ENCODE measurements at places on chromosomes 6 and 20.

DNA sequence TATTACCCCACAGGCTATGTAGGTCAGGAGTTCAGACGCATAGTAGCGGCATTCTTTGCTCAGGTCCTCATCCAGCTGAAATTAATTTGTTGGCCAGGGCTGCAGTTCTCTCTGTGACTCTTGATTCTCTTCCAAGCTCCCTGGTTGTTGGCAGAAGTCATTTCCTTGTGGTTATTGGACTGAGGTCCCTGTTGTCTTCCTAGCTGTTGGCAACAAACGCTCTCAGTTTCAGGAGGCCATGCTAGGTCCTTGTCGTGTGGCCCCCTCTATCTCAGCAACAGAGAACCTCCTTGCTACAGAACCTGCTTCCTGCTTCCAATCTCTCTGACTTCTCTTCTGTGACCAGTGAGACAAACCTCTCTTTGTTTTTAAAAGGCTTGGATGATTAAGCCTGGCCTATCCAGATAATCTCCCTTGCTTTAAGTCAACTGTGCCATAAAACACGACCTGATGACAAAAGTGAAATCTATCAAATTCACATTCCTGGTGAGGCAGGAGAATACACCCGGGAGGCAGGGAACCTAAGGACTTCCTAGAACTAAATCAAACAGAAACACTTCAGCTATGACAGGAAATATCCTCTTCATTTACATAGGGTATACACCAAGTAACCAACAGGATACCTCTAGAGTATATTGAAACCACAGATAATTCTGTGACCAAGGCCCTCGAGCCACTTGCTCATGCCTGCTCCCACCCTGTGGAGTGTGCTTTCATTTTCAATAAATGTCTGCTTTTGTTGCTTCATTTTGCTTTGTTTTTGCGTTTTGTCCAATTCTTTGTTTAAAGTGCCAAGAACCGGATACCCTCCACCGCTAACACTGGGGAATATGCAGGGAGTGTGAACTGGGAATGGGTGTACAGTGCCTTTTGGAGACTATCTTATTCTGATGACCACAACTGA is 196.0 kb downstream of the BTBD3 start:
- DNase-seq = no peak

GRCh38 chr6:132998418-132998817 is 184.0 kb downstream of the RPS12 start:
- no peak for DNase-seq

- DNase-seq = no peak
Measured at GRCh38 chr20:35702824-35703695, 3.9 kb downstream of the ROMO1 start.

DNA sequence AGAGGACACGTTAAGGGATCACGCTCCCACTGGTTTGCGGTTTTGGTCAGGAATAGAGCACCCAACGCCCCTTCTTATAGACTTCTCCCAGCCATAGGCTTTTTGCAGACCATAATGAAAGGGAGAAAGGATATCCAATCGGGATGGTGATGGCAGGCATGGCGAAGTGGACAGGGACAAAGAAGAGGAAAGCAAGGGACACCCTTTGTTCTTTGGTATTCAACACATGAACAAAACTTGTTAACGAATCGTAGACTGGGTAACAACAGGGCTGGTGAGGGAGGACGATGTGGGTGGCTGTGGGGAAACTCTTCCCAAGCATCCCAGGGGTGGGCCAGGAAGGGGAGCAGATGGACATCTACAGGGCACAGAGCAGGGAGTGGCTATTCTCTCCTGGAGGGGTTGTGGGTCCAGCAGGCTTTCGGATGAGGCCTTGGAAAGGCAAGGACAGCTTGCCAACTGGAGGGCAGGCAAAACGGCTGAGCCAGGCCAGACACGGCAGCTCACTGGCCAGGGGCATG is 1.4 kb upstream of the HSP90AB1 start:
- DNase-seq = no peak

DNA sequence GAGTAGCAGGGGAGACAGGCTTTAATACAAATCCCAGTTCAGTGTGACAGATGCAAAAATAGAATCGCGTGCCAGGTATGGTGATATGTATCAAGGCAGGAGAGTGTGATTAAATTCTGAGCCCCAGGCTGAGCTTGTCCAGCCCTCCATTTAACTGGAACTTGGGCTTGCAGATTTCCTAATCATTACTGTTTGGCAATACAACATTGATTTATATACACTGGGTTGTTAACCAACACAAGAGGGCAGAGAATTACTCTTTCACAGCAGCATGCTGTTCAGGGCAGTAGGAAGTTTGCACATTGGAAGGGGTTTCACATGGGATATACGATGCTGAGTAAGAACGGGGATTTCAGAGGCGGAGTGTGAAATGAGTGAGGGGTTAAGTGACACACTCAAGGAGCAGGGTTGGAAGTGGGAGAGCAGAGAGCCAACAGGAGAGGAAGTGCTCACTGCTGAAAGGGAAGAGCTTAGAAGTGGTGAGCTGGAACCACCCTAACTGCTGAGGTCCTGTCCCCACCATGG is 70.8 kb upstream of the ATXN1 start:
- no peak for DNase-seq

GRCh38 chr20:49846206-49846807 is 33.7 kb downstream of the SLC9A8 start:
- DNase-seq = peak; percentile 49

DNA sequence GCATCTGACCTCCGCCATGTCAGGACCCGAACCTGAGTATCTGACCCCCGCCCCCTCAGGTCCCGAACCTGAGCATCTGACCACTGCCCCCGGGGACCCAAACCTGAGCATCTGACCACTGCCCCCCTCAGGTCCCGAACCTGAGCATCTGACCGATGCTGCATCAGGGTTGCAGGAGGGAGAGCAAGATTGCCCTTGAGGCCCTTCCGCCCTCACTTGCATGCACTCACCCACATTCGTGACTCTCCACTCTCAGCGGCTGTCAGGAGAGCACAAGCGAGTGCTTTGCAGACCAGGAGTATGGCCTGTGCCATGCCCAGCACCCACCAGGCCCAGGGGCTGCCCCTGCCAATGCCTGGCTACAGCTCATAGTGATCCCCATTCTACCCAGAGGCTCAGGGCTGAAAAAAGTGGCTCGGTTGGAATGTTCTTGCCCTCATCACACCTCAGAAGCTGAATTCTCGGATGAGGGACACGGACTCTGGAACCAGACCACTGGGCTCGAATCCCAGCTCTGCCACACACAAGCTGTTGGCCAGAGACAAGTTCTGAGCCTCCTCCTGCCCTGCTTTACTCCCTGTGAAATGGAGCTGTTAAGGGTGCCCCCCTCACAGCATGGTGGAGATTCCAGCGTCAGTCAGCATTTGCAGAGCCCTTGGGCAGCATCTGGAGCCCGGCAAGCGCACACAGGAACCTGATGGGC is 82.1 kb downstream of the DLL1 start:
- no peak for DNase-seq

- no peak for DNase-seq
Measured at GRCh38 chr6:135534773-135535380, 37.3 kb upstream of the AHI1 start.

DNA sequence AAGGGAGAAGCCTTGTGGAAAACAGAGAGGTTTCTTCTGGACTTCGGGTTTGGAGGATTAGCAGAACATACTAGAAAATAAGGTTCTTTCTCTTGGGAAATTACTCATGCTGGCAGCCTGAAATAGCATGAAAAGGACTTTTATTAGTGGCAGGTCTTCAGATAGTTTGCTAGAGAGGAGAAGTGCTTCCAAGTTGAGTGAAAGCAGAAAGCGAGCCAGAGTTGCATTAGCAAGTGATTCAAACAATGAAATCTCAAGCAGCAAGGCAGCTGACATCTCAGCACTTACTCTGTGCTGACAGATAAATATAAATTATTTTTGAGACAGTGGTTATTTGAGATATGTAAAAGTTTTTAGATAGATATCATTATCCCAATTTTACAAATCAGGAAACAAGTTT is 91.9 kb downstream of the PLCB4 start:
- DNase-seq = no peak

DNA sequence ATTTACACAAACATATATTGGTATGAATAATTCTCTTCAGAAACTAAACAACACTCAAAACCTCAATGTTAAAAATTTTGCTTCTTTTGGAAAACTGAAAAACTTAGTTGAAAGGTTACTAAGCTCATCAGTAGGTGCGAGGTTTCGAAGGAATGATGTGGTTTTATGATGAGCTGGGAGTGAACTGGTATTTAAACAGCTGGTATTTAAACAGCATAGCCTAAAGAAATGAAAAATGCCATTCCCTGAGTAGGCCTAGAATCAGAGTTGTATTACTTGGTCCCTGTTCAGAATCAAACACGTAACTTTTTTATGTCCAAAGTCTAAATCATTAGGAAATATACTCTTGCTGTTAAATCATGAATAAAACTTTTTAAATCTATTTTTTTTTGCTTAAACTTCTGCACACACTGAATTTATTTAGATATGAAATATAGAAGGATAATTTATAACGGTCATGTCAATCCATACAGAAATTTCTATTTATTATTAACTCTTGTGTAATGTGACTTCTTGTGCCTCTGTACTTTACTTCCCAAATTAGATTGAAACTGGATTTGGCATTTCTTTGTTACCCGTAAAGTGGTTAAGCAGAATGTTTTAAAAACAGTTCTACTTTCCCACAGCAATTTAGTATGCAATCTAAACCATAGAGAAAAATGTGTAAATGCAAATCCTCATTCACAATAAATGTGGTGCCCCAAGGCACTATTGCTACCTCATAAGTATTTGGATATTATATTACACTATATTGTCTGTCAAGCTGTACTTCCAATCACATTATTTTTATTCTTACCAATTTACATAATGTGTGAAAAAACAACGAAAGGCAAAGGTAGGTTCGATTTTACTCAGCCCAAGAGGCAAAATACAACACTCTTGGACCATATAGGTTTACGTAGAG is 124.1 kb downstream of the HS3ST5 start:
- DNase-seq = no peak

DNA sequence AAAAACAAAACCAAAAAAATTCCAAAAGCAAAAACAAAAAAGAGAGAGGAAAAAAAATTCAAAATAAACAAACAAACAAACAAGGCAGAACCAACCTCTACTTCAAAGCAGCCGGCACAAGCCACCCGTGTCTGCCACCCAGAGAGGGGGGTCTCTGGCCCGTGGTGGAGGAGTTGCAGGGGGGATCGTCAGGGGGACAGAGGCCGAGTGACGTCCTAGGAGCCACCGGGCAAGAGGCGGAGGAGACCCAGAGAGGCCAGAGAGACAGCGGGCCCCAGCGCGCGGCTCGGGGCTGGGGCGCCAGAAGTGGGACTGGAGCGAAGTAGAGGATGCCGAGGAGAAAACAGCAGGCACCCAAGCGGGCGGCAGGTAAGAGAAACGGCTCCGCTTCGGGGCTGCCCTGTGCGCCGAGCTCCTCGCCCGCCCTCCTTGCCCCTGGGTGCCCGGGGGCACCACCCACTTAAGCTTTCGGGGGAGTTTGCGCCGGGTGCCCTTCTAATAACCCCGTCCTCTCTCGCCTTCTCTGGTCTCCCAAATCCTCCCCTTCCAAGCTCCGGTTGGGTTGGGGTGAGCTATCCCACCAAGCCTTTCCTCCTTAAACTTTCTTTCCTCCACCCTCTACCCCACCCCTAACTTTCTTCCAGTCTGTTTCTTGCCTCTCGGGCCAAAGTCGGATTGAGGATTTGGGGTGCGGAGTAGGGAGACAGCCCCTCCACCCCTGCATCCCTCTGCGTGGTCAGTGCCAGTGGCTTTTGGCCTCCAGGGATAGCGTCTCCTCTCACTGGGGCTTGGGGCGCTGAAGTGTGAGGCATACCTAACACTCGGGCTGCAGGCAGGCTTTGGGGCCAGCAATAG is 1.0 kb downstream of the TSHZ2 start:
- no peak for DNase-seq

GRCh38 chr6:47476781-47477496 is 650 bp upstream of the CD2AP start:
- DNase-seq = no peak

- no peak for DNase-seq
Measured at GRCh38 chr6:28125401-28125800, 992 bp downstream of the ZSCAN16 start.

- DNase-seq = no peak
Measured at GRCh38 chr6:136090929-136091328, 159.2 kb downstream of the MTFR2 start.

DNA sequence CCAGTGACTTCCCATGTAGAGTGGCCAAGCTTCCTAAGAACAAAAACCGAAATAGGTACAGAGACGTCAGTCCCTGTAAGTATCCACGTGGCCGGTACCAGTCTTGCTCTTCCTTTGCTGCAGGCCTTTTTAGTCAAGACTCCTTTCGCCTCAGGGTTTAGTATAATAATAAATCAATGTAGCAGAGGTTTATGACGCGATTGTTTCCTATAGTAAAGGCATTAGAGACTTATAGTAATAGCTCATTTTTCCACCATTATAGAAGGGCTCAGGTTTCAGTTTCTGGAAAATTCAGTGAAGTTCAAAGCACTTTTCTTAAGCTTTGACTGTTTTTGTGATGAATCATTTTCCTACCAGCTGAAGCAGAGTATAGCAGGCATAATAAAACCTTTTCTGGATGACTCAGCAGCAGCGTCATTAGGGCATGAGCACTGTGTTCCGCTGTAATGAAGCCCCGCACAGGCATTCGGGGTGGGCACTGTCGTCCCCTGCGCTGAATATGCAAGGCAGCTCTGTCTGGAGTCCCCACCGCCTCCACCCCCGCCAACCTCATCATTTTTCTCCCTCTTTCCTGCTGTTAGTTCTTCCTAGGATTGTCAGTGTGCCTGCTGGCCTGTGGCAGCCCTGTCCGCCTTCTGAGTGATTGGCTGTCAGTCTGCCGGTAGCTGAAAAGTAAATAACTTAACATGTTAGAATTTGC is 51.3 kb downstream of the PTPN1 start:
- DNase-seq = no peak
